Stimulated activated CD4-positive, alpha-beta T cell treated with anti-CD3 and anti-CD28 coated beads, Interleukin-1b, Interleukin-23, amount 100 ng/mL, for 24 hours (primary cell): ENCODE measurements at places on chromosomes 2 and 18.

- no peak for DNase-seq
Observed at GRCh38 chr2:1717113-1717512, 27.2 kb downstream of the PXDN start.

- DNase-seq = no peak
Observed at GRCh38 chr2:234178330-234179030, 128.0 kb downstream of the SPP2 start.

GRCh38 chr18:55235094-55235461 is 275.8 kb upstream of the CCDC68 start:
- DNase-seq = no peak

DNA sequence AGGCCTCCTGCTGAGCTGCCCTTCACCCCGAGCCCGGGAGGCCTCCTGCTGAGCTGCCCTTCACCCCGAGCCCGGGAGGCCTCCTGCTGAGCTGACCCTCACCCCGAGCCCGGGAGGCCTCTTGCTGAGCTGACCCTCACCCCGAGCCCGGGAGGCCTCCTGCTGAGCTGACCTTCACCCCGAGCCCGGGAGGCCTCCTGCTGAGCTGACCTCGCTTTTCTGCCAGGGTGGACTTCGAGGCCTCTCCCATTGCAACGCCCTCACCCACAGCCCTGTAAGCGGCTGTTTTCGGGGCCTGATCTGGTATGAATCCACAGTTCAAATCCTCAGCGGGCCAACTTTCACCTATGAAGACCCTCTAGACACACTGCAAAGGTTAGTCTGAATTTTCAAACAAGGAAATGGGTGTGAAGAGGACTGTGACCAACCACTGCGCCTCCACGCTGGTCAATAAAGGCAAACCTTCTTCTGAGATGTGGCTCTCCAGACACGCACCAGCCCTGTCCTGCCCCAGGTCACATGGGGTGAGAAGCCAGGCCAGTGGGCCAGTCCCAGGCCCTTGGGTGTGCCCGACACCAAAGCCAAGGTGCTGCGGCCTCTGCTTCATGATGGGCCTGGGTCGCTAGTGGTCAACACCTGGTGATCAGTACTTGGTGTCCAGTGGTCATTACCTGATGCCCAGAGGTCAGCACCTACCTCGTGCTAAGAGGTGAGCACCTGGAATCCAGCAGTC is 225.1 kb upstream of the SALL3 start:
- DNase-seq = no peak

DNA sequence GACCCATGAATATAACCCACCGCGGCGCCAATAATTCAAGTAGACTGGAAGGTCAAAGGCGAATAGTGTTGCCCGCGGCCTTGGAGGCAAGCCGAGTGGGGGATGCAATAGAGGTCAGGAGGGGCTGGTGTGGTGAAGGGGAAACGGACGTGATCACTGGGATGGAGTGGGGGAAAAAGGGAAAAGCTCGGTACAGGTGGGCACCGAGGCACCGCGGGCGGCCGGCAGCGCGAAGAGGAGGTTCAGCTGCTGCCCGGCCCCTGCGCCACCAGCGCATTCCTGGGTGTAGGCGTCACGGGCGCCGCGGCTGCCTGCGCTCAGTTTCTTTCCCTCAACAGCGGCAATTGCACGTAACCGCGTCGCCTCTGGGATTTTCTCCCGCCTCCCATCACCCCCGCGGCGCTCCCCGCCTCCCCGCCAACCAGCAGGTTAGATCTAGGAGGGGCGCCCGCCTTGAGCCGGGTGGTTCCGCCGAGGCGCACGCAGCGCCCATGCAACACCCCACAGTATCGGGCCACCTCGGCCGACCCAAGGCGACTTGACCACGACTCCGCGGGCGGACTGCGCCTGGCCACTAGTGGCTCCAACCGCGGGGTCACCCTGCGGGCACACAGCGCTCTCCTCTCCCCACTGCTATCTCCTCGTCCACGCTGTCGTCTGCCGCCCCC is 1.5 kb downstream of the RND3 start:
- DNase-seq = no peak

- DNase-seq = no peak
Observed at GRCh38 chr2:101426822-101427221, 39.5 kb upstream of the CREG2 start.
